Stimulated activated CD4-positive, alpha-beta T cell treated with anti-CD3 and anti-CD28 coated beads, TNF-alpha, amount 100 ng/mL, for 4 hours (primary cell): ENCODE measurements at places on chromosomes 1 and 21.

GRCh38 chr1:14137411-14138134 lies 437.6 kb downstream of the PRDM2 start:
- no peak for DNase-seq

GRCh38 chr21:41045534-41046268 lies 122.3 kb upstream of the BACE2 start:
- DNase-seq: no peak

DNA sequence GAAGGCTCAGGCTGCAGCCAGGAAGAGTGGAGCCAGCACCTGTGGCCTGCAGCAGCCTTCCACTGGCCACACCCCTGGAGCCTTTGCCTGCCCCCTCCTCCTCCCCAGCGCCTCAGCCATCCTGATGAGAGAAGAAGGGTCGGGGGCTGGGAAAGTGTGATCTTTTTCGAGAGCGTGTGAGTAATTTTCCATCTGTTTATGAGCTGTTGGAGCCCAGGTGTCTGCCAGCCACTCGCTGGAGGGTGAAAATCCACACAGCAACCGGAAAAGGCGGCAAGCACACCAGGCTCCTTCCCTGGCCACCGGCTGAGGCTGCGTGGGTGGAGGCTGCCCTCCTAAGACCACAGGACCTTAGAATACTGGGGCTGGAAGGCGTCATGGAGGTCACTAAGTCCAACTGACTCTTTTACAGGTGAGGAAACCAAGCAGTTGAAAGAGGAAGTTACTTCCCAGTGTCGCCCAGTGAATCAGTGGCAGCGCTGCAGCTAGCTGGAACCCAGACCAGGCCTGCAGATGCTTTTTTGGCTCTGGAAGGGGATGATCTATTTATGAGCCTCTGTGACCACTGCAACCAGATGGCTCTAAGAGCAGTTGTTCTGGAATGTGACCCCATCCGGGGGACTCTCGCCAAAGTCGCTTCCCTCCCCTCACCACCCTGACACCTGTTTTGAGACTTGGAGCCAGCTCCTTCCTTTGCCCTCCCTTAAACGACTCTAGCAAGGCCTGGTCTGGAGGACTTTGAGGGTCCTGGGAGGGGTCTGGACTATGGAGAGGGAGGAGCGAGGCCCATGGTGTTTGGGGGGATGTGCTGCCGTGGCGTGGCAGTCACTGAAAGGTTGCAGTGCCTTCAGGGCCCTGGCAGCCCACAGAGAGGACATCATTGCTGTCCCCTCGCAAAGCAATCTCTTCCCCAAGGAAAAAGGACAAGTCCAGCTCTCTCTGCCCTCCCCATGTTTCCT lies 54.5 kb downstream of the LGR6 start:
- no peak for DNase-seq

GRCh38 chr1:220966881-220967611 lies 87.8 kb downstream of the HLX start:
- no peak for DNase-seq

GRCh38 chr1:3889936-3890335 lies 10.1 kb downstream of the C1orf174 start:
- DNase-seq: no peak

GRCh38 chr21:45947716-45948255 lies 33.8 kb upstream of the COL6A1 start:
- DNase-seq: no peak

DNA sequence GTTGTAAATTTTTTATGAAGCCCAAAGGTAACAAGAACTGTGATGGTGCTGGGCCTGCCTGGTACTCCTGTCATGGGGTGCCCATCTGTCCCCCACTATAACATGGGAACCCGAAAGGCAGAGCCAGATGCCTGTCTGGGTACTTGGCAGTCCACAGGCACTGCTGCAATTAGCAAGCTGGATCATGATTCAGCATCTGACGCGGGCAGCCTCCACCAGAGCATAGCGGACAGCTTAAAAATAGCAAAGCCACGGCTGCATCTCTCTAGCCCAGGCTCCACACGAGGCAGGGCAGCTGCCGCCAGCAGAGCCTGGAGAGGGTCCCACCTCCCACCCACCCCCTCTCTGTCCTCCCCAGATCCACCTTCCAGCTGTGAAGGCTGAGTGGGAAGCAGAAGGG lies 22.9 kb downstream of the SUSD4 start:
- DNase-seq: no peak

GRCh38 chr1:156660752-156661112 lies 16.5 kb downstream of the NES start:
- no peak for DNase-seq

DNA sequence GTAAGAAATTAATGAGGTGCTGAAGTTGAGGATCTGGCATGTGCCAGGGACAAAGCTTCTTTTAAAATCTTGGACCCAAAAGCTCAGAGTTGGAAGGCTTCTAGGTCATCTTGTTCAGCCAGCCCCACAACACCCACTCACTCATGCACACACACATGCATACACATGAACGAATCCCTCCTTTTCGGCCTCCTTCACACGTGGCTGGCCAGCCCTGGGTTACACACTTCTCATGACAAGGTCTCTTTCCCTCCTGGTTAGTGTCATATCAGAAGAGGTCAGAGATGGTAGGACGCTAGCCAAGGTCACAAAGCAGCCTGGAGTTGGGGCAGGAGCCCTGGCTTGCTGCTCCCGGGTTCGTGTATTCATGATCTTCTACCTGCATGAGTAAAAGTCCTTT lies 6.9 kb downstream of the DMBX1 start:
- no peak for DNase-seq

DNA sequence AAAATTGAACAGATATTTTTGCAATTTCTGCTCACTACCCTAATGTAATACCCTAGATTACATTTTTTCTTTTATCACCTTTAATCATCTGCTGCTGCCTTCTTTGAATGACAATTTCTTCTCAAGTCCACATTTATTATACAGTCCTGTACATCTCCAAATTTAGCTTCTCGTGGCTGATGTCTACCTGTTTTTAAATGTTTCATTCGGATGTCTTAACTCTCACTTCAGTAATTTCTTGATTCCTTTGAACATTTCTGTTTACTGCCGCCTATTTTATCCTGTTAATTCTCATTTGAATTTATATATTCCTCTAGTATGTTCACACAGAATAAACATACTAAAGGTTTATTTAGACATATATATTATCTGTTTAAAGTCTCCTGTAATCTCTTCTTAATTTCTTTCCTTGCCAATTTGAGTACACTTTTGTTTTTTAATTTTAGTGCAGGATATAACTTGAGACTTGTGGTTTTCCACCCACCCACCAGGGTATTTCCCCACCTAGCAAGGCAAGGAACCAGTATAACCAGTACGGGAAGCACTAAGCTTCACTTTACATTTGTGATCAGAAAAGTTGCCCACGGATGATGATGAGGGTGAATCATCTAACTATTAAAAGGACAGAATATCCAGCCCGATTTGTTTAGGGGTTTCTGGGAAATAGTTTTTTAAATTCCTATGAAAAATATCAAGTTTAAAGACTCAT lies 12.7 kb downstream of the INSL5 start:
- no peak for DNase-seq

- no peak for DNase-seq
These were observed 12.3 kb upstream of the GOLT1A start for GRCh38 chr1:204225841-204226735.

DNA sequence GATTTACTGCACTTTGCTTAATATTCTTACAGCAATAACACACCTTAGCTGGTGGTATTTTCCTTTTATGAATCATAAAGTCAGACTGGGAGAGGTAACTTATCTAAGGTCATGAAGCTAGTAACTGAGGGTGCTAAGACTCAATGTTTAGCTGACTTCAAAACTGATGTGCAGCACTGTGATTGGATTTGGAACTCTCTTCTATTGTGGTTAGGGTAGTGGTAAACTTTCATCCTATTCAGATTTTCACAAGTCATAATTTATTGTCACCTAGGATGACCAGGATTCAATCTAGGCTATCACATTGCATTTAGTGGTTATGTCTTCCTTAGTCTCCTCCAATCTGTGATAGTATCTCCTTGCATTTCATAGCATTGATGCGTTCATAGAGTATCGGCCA lies 18.9 kb downstream of the EPB41 start:
- no peak for DNase-seq

- DNase-seq: no peak
These were observed 51.8 kb downstream of the CD160 start for GRCh38 chr1:145771056-145771455.

- no peak for DNase-seq
These were observed 24.2 kb downstream of the PCSK9 start for GRCh38 chr1:55063577-55063942.

DNA sequence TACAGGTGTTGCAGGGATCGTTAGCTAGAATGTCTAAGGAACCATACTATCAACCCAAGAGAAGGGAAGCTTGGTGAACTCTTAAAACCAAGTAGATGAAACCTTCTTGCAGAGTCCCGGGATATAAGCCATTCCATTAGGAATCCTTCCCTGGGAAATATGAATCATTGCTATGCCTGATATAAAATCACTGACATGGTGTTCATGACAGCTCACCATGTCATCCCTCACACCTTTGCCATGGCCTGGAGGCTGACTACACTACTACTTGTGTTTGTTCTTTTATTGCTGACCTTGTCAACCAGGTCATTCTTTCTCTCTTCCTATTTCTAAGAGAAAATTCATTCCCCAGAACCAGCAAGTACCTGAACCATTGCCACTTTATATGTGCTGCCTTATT lies 12.1 kb downstream of the ST6GALNAC3 start:
- no peak for DNase-seq

DNA sequence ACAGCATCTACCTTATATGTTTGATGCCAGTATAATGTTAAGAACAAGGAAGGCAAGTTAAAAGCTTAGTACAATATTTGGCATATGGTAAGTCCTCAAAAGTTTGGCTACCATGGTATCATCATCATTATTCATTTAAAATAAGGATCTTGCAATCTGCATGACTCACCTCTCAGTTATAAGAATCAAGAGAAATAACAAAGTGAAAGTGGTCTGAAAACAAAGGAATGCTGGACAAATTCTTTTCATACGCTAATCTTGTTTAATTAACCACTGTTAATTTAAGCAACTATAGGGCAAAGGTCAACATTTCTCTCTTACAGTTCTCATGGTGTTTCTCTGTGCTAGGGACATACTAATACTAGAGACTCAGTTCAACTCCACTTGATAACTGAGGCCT lies 13.0 kb upstream of the CLDN19 start:
- DNase-seq: no peak

DNA sequence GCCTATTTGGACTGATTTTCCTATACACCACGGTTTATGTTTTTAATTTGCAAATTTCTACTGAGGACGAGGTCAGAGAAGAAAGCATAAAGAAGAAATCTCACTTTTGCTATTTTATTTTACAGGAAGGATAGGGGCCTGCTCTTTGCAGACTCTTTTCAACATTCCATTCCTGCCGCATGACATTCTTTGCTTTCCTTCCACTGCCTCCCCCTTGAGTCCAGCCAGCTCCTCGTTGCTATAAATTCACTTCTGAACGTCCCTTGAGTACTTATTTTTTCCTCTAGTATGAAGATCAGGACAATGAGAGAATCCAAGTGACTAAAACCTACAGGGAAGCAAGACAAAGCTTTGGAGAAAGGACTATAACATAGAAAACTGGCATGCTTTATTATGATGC lies 53.4 kb upstream of the PTGFR start:
- no peak for DNase-seq

DNA sequence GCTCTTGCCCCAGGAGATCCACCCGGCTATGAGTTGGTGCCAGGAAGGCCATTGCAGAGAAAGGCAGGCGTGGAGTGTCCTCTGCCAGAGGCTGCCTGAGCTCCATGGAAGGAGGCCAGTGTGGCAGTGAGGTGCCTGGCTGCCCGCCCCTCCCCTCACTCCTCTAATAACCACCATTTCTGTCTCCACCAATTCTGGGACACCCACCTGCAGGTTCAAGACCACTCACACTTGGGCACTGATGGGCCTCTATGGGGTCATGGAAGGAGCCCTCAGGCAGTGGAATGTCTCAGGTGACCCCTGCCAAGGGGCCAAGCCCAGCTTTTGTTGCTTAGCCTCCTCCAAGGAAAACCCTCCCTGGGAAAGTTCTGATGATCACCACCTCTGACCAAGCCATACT lies 731.6 kb downstream of the MATN1 start:
- no peak for DNase-seq

GRCh38 chr1:50417946-50418599 lies 5.2 kb downstream of the DMRTA2 start:
- DNase-seq: no peak

DNA sequence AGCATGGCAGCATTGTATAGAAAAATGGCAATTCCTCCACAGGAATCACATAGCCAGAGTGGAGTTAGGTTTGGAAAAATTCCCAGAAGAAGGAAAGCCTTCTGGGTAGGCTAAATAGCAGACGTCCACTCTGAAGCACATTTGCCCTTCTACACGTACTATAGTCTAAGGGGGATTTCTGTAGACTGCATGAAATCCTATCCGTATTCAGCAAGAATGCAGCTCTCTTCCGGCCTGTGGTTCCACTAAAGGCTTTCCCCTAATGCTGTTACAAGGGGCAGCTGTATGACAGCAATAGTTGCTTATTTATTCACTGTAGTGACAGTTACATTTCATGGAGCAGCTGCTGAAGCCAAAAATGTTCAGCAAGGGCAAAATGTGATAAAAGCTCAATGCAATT lies 263.6 kb downstream of the RWDD3 start:
- no peak for DNase-seq

GRCh38 chr1:12503709-12504108 lies 114.3 kb downstream of the DHRS3 start:
- no peak for DNase-seq

- no peak for DNase-seq
These were observed 45.3 kb upstream of the SAMSN1 start for GRCh38 chr21:14591377-14591776.

DNA sequence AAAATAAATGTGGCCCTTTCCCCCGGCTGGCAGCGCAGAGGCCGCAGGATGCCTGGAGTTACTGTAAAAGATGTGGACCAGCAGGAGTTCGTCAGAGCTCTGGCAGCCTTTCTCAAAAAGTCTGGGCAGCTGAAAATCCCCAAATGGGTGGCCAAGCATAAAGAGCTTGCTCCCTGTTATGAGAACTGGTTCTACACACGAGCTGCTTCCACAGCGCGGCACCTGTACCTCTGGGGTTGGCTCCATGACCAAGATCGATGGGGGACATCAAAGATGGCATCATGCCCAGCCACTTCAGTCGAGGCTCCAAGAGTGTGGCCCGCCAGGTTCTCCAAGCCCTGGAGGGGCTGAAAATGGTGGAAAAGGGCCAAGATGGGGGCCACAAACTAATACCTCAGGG lies 95.9 kb downstream of the LRIG2 start:
- DNase-seq: no peak

DNA sequence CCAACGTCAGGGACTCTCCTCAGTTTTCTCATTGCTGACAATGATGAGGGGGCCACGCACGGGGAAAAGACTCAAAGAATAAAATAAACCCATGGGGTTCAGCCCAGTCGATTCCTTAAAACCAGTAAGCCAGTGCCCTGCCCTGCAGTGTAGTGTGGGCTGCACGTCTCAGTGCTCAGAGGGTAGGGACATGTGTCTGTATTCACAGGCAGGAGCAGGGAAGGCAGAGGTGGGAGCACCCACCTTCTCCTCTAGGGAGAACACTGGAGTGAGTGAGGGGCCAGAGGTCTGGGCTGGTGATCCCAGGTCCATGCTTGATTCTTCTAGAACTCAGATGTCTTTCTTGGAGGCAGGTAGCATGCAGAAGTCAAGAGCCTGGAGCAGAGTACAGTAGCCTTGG lies 303.6 kb downstream of the MATN1 start:
- no peak for DNase-seq

GRCh38 chr1:30930631-30931173 lies 22.1 kb upstream of the SDC3 start:
- DNase-seq: no peak
